T-helper 2 cell (primary cell): ENCODE measurements at places on chromosomes 7 and 10.

DNA sequence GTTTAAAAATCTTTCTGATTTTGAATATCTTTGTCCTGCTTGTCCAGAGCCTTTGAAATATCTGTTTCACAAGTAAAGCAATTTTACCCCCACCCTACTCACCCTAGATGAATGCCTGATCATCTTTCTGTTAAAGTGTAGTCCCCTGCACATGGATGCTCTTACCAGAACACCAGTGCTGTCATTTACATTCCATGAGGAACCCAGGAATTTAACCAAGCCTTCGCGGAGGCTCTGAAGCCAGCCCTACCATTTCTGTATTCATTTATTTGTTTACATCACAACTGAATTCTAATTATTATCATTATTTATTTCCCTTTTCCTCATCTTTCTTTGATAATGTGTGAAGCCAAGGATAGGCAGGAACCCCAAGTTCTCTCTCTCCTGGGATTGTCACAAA, 167.8 kb upstream of the MYO3A start:
- no peak for DNase-seq

DNA sequence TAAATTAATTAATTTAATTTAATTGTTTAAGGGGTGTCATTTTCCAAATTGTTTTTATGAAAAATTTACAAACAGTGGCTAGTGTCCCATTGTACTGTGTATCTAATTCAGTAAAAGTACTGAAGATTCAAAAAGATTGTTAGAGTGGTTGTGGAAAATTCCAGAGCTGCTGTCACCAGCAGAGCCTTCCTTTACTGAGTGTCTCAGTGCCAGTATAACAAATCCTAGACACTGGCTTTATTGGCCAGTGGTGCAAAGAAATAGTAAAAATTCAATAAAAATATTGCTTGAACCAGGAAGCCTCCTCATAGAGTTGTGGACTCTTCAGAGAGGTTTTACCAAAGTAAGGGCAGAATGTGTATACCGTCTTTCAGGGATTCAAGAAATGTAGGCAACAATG, 23.1 kb upstream of the HERPUD2 start:
- DNase-seq: no peak

- no peak for DNase-seq
Observed at GRCh38 chr10:83515001-83515400, 624.3 kb upstream of the GHITM start.

DNA sequence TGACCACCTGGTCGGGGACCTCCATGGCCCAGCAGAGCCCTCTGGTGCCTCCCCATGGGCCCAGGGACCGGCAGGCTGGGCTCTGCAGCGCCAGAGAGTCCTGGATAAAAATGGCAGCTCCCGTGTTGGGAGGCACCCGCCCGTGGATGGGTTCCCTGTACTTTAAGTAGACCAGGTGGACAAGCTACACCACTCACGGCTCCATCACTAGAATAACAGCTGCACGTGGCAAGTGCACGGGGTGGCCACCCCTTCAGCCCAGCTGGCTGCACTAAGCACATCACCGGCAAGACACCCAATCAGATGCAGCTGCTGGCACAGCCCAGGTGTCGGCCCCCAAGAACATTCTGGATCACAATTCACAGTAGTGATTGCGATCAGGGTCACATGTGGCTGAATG, 69.8 kb downstream of the DIP2C start:
- DNase-seq: no peak

- DNase-seq: no peak
Observed at GRCh38 chr7:37054624-37055241, 330.4 kb upstream of the AOAH start.

DNA sequence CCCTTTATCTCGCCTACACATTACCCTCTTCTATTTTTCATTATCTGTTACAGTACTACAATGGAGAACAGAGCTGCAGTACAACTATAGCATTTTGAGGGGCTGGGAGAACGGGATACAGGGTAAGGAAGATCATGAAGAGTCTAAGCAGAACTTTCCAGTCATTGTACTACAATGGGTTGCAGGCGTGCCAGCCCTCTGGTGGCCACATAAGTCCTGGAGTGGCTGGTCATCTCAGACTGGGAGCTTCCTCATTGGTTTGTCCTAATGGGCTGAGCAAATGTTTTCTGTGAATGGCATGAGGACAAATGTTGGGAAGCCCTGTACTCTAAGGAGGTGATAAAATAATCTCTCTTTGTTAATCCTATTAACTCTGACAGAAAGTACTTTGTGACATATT, 33.0 kb downstream of the TMEM106B start:
- DNase-seq: no peak

GRCh38 chr7:101390901-101391301, 28.2 kb downstream of the COL26A1 start:
- no peak for DNase-seq

DNA sequence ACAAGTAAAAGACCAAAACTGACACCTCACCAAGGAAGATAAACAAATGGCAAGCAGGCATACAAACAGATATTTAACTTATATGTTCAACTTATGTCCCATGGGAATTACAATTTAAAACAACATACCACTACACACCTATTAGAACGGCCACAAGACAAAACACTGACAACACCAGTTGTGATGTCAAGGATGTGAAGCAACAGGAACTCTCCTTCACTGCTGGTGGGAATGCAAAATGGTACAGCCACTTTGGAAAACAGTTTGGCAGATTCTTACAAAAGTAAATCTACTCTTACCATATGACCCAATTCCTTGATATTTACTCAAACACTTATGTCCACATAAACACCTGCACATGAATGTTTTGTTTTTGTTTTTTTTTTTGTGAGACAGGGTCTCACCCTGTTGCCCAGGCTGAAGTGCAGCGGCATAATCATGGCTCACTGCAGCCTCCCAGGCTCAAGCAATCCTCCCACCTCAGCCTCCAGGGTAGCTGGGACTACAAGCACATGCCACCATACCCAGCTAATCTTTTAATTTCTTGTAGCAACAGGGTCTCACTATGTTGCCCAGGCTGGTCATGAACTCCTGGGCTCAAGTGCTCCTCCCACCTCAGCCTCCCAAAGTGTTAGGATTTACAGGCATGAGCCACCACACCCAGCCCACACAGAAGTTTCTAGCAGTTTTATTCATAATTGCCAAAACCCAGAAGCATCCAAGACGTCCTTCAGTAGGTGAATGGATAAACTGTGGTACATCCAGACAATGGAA, 27.3 kb downstream of the HERC4 start:
- no peak for DNase-seq

DNA sequence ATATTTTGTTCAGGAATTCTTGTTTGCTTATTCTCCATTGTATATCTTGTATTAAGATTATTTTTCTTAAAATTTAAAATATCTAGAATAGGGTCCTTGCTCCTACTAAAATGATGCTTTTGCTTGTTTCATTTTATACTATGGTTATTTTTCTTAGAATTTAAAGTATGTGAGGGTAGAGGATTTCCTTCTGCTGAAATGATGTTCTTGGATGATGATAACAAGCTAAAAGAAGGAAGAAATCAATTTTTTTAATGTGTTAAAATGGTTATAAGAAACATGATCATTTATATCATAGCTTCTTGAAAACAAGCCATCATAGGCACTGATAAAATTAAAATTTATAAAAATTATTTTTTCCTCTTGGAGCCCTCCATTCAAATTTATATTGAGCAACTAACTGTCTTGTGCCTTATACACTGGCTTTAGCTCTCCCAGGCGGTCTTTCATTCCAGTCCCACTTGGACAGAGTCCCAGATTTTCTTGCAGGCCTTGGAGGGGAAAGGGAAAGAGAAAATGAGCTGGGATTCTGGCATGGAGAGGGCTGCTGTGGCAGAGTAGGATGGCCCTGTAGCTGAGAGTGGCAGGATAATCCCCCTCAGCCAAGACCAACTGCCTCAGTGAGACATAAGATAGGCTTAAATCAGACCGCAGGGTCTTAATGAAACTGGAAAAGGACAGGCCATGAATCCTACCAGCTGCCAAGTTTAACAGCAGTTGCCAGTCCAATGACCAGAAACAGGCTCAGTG, 60.2 kb downstream of the DNAJB9 start:
- no peak for DNase-seq

GRCh38 chr7:158431055-158431940, 156.3 kb downstream of the PTPRN2 start:
- no peak for DNase-seq

- DNase-seq: no peak
Observed at GRCh38 chr10:67794256-67794655, 43.7 kb downstream of the DNAJC12 start.

- no peak for DNase-seq
Observed at GRCh38 chr7:110557-111232, 81.7 kb upstream of the FAM20C start.

DNA sequence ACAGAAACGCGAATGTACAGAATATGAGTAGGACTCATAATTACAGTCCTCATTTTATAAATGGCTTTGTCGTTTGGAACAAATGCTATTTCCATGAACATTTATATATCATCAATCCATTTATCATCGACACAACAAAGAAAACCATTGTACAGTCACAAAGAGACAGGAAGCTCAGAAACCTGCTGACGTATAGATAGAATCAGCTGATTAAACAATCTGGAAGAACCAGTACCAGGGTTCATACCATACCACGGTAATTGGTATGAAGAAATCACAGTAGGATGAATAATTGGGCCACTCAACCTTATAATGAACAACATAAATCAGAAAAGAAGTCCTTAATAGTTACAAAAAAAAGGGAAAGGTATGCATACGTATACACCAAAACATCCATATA, 295.0 kb downstream of the PARD3 start:
- no peak for DNase-seq

DNA sequence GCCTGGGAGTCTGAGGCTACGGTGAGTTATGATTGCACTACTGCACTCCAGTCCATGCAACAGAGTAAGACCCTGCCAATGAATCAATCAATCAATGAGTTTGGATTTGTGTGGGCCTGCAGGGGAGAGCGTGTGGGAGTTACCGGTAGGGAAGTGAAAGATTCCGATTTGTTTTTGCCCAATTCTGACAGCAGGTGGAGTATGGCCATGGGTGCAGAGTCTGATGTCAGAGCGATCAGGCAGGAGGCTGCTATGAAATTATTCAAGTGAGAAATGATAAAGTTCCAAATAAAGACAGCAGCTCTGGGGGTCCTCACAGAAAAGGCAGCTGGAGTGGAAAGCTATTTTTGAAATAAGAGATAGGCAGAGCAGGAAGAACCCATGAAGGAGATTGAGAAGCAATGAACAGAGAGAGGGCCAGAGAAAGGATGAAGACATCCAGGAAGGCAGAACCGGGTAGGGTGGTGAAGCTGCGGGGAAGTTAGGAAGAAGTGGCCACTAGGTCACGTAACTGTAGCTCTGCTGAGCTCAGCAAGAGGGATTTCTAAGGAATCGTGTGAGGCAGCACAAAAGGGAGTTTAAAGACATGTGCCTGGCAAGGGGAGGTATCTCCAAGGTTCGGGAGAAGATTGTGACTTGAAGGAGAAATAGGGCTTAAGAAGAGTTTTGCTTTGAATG, 93.7 kb upstream of the NMT2 start:
- no peak for DNase-seq

DNA sequence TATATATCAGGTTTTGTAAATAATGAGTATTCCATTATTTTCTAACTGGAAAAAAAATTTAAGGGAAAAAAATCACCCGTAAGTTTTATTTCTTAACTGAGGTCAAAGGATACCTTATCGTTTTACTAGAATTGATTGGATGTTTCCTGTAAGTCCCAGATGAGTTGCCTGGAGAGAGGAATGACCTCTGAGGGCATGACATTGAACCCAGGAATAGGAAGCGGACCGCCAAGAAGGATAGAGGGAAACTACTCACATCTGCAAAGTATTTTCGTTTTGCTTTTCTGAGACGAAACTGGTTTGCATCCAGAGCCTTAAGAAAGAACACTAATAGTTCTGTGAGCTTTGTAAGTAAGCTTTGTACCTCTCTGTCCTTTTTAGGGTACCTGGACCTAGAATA, 17.4 kb downstream of the RABGEF1 start:
- DNase-seq: no peak

DNA sequence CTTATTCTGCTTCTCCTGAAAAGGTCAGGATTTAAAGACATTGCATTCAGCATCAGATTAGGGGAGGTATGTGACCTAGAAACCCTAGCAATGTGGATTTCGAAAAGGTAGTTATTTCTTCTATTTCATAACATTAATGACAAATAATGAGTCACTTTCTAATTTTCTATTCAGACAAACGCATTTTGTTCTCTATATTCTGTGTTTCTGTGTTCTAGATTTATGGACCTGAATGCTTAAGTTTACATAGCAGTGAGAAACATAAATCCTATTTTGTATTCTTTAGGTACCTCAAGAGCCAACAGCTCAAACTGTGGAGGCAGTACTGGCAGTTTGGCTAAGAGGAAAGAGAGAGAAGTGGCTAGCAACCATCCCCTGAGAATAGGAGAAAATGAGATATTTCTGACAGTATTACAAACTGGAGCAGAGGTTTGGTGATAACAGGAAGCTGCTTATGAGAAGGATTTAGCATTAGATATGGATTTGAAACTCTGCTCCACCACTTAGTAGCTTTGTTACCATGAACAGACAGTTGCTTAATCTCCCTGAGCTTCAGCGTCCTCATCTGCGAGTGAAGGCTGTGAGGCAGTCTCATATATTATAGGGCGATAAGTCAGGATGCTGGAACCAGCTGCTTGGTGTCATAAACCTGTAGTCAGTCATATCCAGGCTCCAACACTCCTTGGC, 28.2 kb downstream of the CDK14 start:
- no peak for DNase-seq

- no peak for DNase-seq
Observed at GRCh38 chr10:79445977-79446757, 743 bp upstream of the ZCCHC24 start.

GRCh38 chr7:23345601-23346000, 46.5 kb downstream of the MALSU1 start:
- no peak for DNase-seq

- no peak for DNase-seq
Observed at GRCh38 chr10:13247246-13247645, 13.1 kb upstream of the UCMA start.

DNA sequence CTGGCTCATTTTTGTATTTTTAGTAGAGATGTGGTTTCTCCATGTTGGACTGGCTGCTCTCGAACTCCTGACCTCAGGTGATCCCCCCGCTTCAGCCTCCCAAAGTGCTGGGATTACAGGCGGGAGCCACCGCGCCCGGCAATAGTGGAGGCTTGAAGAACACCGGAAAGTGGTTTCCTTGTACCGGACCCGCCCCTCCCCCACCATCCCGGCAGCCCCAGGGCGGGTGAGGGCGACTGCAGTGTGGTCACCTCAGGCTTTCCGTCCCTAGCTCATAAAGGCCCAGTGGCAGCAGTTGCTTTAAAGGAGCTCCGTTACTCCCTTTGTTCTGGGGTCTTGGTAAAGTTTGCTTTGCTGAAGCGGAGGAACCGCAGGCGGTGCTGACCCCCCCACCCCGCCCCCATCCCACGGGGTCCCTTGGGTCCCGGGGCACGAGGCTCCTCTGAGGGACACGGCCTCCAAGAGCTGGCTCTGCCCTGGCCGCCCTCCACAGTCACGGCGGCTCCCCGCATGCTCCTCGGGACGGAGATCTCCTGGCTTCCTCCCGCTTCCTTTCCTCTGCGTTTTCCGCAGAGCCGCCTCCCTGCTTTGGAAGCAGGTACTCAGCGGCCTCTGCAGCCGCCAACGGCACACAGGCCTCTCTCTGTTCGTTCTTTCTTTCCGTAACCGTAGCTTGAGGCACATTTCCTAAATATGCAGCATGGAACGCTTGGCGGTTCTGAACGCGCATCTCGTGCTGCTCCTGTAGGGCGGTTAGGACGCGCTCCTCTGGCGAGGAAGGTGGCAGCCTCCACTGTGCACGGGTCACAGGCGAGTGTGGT, 77.3 kb downstream of the DNAJB6 start:
- DNase-seq: no peak
